Progenitor cell of endocrine pancreas (in vitro differentiated cells): ENCODE measurements at places on chromosomes 2 and 18.

- no peak for DNase-seq
These were observed 6.7 kb downstream of the PSMD1 start for GRCh38 chr2:231063347-231063746.

- no peak for DNase-seq
These were observed 622.1 kb upstream of the ZEB2 start for GRCh38 chr2:145141981-145142380.

GRCh38 chr2:29106980-29107388 is 8.2 kb upstream of the CLIP4 start:
- DNase-seq, result no peak

- no peak for DNase-seq
These were observed 227.6 kb downstream of the ASXL3 start for GRCh38 chr18:33805592-33805991.

DNA sequence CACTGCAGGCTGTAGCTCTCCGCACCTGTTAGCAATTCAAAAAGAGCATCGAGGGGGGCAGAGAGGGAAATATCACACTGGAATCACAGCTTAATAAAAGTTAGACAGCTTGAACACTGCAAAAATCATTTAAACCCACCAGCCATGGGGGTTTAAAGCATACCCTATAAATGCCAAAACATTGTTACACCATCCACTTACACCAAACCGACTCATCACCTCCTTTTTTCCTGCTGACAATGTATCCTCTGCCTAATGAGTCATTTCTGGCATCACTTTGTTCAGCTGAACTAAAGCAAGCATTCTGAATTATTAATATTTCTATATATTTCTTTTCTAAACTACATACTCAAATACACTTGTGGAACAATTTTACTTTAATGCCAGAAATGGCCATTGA is 21.6 kb downstream of the MC4R start:
- DNase-seq, result no peak

DNA sequence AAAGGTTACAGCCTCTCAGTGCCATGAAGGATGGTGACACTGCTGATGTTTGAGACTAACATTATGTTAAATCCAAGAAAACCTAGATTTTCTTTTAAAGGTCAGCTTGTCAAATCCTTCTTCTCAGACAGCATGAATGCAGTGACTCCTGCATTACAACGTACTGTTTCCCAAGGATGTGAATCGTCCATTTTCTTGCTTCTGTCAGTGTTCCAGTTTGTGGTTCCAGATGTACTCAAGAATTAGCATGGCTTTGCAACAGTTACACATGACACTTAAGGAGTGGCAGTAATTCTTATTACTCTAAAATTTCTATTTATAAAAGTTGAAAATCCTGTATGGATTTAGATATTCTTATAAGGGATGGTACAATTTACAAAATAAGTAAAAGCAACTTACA is 1.5 kb upstream of the TTC39C start:
- no peak for DNase-seq

DNA sequence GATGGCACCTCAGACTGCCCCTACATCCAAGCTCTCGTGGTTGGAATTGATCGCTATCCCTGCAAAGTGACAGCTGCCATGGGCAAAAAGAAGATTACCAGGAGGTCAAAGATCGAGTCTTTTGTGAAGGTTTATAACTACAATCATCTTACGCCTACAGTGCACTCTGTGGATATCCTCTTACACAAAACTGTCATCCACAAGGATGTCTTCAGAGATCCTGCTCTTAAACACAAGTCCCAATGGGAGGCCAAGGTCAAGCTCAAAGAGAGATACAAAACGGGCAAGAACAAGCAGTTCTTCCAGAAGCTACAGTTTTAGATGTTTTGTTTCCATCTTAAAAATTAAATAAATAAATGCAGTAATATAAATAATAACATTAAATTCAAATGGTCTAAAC is 45.4 kb downstream of the INO80D start:
- no peak for DNase-seq

- DNase-seq, result no peak
These were observed 429.1 kb downstream of the RNF144A start for GRCh38 chr2:7346336-7346735.
